B cell (primary cell): ENCODE measurements at places on chromosomes 5 and 9. TPM values are rescaled to one million over a fixed set of nuclear protein-coding genes. Genes with fewer than 3 reads are reported as not detected.

DOK3 gene
- total RNA-seq = 113 and 115 TPM in 2 replicates

TMEM174 gene
- total RNA-seq = not detected in 2 replicates

PRELID2 gene
- 2.7 and 3.4 TPM in 2 replicates for total RNA-seq

NUDT12 gene
- total RNA-seq = 2.6 and 3.5 TPM in 2 replicates

SH3GL2 gene
- total RNA-seq = not detected in 2 replicates

FCN1 gene
- 2.1 and 2.2 TPM in 2 replicates for total RNA-seq

GLRA1 gene
- total RNA-seq = not detected in 2 replicates

IL31RA gene
- total RNA-seq = not detected in 2 replicates

DNAI1 gene
- total RNA-seq = not detected in 2 replicates

AHRR gene
- 1.7 and 1.8 TPM in 2 replicates for total RNA-seq

ZNF474 gene
- total RNA-seq = not detected in 2 replicates

DNA sequence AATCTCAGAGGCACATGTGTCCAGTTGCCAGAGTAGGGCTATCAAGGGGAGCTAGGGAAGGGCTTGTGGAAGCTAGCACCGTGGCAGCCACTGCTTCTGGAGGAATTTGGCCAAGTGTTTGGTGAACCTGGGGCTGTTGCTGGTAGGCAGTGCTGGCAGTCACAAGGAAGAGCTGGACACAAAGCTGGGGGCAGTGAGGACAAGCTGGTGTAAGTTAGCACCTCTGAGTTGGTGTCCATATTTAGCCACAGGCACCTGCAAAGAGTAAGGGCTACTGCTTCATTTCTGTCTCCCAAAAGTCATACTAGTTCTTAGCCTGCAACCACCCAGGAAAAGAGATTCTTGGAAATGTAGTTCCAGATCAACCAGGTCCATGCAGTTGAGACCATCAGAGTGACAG lies 359.4 kb downstream of the CSNK1G3 start:
- no peak for DNase-seq

- DNase-seq = no peak
Observed at GRCh38 chr5:34547300-34548085, 108.6 kb upstream of the RAI14 start.

DNA sequence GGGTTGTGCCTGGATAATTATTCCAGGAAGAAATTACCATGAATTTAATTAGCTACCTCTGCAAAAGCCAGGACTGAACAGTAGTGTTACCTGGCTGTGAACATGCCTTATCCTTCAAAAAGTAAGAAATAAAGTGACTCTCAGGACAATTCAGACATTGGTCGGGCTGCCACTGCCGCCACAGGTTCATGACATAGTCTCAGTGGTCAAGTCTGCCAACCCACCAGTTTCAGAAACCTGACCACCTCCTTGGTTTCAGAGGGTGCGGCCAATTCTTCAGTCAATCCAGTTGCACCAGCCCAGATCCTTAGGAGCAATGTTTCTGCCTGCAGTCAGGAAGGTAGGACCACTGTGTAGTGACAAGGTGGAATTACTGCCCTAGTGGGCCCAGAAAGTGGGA lies 593.1 kb upstream of the DAB2 start:
- no peak for DNase-seq

- no peak for DNase-seq
Observed at GRCh38 chr5:79488058-79488457, 25.9 kb downstream of the HOMER1 start.

DNA sequence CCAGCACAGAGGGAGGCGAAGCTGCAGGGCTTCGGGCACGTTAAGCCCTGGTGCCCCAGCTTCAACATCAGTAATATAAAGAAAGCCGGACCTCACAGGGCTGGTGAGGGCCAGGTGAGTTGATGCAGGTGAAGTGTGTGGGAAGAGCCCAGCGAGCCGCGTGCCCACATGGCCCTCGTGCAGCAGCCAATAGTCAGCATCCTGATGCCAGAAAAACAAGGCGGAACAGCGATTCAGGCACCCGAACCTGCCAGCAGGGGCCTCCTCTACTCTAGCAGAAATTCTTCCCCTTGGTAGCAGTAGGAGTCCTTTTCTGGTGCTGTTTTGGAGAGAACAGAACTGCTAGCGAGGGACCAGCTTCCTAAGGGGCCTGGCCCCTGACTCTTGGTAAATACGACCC lies 7.8 kb downstream of the MED10 start:
- DNase-seq = no peak

GRCh38 chr5:138875946-138876345 lies 811 bp upstream of the LRRTM2 start:
- DNase-seq = no peak

- DNase-seq = no peak
Observed at GRCh38 chr9:74147906-74148305, 349.2 kb upstream of the RORB start.

DNA sequence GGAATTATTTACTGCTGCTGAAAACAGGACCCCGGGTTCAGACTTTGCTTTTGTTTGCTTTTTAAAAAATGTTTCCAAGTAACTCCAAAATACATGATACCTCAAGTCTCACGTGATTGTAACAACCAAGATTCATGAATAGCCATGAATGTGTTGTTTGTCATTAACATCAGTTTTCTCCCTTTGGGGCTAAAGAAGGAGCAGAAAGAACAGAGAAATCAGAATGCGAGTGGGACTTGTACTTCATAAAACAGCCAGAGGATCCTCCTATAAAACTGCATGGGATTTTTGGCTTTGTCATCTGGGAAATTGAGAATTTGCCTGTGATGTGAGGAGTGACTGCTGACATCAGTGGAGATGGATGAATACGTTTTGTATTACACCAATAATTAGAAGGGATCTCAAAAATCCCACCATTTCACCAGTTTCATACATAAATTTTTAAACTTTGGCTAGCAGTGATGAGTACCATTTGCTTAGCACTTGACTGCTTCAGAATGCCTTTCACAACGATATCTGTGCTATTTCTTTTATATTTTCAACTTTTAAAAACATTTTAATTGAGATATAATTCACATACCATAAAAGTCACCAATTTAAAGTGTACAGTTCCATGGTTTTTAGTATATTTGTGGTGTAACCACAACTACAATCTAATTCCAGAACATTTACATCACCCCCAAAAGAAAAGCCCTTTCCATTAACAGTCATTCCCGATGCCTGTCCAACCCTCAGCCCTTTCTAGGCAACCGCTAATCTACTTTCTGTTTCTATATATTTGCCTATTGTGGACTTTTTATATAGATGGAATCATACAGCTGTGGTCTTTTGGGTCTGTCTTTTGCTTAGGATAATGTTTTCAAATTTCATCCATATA lies 126.9 kb upstream of the ANKRD55 start:
- no peak for DNase-seq

GRCh38 chr5:150061538-150061995 lies 24.8 kb downstream of the CSF1R start:
- no peak for DNase-seq

GRCh38 chr5:181204826-181205760 lies at the start of gene TRIM7:
Gene TRIM7, minus strand, starts transcription at chr5:181205196. Its CDS starts 86 bp downstream, at chr5:181205110.
- peak; percentile 67 for DNase-seq

DNA sequence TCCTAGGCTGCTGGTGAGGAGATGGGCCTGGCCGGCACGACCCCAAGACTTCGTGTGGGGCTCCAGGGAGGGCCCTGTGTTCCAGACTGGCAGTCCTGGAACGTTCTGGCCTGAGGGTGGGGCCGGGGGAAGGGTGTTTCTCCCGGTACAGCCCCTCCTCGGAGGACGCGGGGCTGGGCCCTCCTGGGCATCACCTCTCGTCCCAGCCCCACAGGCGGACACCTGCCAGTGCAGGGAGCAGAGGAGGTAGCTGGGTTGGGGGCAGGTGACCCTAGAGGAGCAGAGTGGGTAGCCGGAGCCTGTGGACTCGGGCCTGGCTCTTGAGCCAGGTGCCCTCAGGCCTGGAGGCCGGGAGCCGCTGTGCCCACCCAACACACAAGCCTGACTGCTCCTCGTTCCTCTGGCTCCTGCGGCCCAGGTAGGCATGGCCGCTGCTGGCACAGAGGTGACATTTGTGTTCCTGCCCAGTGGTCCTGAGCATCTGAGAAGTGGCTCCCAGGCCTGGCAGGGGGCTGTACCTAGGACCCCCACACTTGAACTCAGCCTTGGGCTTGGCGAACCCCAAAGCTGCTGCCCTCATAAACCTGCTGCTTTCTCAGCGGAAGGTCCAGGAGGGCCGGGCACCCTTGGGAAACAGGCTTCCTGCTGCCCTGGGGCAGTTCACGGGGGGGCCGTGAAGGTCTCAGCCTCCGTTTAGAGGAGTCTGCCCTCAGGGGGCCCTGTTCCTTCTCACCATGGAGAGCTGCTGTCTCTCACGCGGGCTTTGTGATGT lies 817 bp downstream of the SLC6A19 start:
- DNase-seq = no peak

DNA sequence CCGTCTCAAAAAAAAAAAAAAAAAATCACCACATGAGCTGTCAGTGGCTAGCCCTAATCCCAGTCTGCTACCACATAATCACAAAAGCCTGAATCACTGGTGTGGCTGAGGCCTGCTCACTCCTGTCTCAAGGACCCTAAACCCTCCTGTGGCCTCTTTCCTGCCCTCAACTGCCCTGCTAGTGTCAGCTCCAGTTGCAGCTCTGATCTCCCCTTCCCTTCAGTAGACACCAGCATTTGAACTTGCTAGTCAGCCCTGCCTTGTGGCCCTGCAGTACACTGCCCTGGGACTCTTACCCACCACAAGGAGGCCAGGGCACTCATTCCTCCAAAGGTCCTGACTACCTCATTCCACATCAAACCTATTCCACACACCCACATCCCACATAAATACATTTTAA lies 9.5 kb upstream of the P4HA2 start:
- DNase-seq = no peak

DNA sequence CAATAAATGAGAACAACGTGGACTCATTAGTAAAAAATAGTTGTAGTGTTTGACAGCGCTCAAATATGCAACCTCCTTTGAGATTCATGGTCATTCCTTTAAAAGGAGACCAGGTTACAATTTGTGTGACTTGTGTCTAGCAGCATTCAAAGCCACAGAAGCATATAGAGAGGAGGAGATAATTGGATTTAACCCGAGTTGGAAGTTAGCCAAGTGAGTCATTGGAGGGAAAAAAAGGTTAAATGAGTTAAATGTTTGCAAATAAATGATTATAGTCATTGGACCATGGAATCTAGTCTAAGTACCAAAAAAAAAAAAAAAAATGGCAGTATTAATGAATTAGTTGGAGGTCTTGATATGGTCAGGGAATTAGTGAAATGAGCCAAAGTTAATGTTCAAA lies 90.9 kb downstream of the ITGA1 start:
- no peak for DNase-seq

- DNase-seq = no peak
Observed at GRCh38 chr9:108270561-108270960, 585.2 kb downstream of the ACTL7B start.
